PC-9 (cell line): ENCODE measurements at places on chromosomes 1 and 21. TPM values are rescaled to one million over a fixed set of nuclear protein-coding genes. Genes with fewer than 3 reads are reported as not detected.
A peak's percentile ranks its signal among the peaks of the same experiment; 100 is the strongest.

GRCh38 chr1:115832651-115833050 lies 8.3 kb downstream of the NHLH2 start:
- DNase-seq, result no peak

DNA sequence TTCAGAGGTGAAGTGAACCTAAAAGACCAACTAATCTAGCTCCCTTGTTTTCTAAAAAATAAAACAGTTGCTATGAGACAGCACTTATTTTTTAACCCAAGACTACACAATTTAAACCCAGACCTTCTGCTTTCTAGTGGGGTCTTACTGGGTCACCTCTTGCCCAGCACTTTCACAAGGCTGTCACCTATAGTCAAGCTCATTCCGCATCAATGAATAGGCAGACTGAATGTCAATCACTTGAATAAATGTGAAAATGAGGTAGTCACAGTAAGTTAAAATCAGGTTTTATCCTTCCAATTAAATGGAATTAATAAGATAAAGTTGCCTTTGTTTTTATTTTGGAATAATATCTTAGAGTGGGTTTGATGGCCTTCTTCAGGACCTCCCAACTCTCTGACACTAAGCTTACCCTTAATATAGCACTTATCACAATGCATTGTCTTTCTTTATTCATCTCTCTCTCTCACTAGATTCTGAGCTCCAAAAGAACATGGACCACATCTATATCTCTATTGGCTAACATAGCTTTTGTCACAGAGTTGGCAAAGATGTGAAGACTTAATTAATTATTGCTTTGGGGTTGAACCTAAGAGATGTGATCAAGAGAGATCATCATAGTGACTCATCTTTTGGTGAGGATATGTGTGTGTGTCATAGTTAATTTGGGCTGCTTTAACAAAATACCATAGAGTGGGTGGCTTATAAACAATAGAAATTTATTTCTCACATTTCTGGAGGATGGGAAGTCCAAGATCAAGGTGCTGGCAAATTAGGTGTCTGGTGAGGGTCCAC lies 248.7 kb upstream of the DAB1 start:
- no peak for DNase-seq

DNA sequence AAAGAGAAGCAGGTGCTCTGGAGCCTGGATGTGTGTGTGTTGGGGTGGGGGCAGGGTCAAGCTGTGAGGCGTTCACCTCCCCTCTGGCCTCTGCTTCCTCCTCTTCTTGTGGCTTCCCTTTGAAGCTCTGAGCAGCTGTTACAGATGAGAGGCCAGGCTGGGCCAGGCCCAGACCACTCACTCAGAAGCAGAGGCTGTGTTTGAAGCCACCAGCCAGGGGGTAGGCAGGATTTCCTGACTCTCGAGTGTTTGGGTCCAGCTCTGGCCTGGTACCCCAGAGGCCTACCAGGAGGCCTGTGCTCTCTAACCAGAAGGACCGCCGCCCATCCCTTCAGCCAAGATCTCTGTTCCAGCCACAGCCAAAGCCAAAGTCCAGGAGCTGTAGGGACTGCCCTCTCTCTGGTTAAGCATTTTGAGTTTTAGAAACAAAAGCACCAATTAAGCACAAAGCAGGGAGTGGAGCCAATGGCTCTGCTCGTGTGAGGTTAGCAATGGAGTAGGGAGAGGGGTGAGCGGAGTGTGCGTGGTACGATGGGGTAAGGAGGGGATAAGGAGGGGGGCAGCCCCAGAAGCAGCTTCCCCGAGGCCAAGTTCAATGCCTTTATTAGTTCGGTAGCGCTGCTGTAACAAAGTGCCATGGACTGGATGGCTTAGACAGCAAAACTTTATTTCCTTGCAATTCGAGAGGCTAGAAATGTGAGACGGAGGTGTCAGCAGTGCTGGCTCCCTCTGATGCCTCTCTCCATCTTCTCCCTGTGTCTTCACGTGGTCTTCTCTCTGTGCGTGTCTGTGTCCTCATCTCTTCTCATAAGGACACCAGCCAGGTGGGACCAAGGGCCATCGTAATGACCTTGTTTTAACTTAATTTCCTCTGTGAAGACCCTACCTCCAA lies 20.5 kb downstream of the RCSD1 start:
- no peak for DNase-seq

DNA sequence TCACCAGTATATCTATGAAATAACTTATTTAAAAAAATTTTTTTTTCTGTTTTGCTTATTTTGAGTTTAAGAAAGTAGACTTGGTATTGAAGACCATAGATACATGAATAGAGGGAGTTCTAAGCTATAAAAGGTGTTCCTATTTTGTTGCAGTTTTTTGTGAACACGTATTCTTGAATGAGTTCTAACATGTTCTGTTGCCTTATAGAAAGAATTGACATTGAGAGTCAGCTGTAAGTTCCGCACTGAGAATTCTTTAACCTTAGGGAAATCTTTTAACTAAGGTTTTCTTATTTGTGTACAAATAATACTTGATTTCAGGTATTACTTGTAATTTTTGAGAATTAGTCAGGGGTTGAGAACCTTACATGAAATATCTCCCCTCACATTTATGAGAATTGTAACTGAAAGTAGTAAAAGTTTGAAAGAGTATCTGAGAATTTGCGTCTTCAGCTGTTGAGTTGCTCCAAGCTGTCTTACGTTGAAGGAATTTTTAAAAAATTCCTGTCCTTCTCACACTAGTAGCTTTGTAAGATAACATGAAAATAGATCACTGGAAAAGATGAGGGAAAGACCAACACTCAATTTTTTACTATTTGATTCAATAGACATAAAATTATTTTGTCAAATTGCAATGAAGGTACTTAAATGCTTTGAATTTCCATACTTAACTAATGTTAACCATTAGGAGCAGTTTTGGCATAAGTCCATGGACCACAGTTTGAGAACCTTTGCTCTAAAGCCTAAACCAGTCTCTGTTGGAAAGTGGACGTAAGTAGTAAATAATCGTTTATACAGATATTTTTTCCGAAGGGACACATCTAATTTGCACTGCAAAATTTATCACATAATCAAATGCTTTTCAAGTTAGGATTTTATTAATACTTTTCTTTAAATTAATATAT lies 3.8 kb downstream of the DR1 start:
- no peak for DNase-seq

GRCh38 chr1:184297244-184297750 lies 89.5 kb upstream of the C1orf21 start:
- DNase-seq, result no peak

- no peak for DNase-seq
Observed at GRCh38 chr1:170200621-170201397, 55.0 kb downstream of the NTMT2 start.

DNA sequence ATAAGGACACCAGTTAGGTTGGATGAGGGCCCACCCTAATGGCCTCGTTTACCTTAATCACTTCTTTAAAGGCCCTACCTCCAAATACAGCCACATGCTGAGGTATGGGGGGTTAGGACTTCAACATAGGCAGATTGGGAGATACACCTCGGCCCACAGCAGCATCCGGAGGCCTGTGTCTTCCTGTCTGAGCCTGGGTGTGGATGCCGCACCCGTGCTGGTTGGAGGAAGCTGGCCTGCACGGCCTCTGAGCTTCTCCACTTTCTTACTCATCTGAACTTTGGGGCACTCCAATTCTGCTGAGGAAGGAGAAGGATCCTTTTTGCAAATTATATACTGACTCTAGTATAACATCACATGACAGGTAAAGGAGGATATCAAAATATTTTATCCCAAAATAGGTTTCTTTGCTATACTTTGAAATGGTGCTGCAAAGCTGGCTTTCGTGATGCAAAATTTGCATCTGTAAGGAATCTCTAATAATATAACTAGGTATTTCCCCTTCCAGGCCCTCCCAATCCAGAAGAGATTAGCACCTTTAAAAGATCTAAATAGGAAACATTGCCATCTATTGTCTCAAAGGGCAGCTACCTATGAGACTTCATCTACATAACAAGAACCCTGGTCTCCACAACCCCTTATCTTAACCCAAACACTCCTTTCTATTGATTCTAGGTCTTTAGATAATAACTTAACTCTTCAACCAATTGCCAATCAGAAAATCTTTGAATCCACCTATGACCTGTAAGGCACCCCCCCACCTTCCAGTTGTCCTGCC lies 247.6 kb downstream of the KCNJ6 start:
- no peak for DNase-seq

DNA sequence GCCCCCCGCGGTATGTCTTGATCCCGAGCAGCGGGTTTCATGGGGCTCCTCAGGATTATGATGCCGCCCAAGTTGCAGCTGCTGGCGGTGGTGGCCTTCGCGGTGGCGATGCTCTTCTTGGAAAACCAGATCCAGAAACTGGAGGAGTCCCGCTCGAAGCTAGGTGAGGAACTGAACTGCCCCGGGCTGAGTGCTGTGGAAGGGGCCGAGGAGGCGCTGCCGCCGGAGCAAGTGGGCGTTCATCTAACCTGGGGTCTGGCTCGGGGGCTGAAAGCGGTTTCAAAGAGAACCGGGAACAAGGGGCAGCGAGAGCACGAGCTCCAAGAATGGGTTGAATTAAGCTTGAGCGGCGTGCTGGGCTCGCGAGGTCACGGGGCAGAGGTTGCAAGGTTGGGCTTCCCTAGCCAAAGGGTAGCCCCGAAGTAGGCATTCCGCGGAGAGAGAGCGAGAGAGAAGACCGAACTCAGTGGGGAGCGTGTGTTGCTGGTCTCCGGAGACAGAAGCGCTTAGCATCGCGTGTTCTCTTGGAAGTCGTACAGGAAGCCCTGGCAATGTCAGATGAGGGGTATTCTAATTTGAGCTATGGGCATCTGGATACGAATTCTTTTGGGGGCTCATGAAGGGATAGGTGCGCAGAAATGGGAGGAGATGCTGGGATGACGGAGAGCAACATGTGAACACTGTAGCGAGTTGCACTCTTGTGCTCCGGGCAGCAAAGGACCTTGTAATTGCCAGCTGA lies 732 bp downstream of the HS2ST1 start:
- DNase-seq, result peak; percentile 58

DNA sequence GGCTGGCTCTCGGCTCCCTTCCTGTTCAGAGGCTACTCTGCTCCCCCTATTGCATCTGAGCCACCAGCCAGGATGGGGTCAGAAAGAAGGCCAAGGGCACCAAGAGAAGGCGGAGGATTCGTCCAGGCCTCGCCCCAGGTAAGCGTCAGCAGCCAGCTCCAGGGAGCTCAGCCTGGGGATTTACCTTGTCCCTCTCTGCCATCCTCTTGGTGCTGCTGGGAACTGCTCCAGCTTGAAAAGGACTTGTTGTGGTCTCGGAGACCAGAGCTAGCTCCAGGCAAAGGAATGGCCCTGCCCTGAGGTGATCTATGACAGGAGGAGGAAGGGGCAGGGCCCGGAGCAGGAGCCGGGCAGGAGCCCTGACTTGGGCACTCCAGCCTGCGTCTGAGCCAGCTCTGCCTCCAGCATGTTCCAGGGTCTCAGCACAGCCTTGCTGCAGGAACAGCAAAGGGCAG lies 113.7 kb upstream of the IFFO2 start:
- no peak for DNase-seq

DNA sequence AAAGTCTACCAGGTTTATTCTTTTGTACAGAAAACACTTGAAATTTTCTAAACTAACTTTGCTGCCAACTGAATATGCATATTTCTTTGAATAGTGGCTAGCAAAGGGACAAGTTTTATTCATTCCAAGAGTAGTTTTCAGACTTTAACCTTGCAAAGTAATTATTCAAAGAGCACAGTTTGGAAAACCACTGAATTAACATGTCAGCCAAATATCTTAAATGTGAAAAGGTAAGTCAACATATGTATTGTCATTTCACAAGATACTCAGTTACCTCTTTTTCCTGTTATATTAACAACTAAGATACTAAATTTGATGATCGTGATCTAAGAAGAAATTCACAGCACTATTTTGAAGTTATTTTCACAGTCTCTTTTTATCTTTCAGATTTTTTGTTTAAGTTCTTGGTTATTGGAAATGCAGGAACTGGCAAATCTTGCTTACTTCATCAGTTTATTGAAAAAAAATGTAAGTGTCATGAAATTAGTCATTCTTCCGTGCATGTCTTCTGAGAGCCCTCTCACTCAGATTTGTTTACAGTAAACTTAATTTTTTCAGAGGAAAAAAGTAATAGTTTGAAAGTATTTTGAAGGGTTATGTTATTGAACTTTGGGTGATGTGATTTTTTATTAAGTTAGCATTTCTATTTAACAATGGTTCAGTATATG lies 15.3 kb downstream of the RAB4A start:
- DNase-seq, result no peak

DNA sequence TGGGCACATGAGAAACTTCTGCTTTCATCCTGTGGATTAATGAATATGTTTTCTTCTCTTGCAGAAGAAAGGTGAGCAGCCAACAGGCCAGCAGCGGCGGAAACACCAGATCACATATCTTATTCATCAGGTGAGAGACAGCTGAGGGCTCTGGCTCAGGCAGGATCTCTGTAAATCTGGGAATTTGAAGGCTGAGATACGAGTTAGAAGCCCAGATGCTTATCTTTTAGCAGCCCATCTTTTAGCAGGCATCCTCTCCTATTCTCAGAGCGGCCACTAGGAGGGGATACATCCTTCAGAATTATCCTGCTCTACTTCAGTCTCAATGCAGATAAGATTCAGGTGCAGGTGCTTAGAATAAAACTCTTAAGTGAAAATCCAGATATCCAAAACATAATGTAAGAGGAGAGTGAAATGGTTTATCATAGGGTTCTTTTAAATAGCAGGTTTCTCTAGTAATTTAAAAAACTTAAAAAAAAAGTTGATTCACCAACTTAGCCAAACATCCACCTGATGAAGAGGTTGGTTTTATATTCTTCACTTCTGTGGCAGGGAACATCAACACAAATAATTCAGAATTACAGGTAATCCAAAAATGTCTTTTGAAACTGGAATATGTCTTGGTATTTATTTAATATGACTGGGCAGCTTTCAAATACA lies 19.3 kb downstream of the SH2D2A start:
- peak; percentile 54 for DNase-seq

DNA sequence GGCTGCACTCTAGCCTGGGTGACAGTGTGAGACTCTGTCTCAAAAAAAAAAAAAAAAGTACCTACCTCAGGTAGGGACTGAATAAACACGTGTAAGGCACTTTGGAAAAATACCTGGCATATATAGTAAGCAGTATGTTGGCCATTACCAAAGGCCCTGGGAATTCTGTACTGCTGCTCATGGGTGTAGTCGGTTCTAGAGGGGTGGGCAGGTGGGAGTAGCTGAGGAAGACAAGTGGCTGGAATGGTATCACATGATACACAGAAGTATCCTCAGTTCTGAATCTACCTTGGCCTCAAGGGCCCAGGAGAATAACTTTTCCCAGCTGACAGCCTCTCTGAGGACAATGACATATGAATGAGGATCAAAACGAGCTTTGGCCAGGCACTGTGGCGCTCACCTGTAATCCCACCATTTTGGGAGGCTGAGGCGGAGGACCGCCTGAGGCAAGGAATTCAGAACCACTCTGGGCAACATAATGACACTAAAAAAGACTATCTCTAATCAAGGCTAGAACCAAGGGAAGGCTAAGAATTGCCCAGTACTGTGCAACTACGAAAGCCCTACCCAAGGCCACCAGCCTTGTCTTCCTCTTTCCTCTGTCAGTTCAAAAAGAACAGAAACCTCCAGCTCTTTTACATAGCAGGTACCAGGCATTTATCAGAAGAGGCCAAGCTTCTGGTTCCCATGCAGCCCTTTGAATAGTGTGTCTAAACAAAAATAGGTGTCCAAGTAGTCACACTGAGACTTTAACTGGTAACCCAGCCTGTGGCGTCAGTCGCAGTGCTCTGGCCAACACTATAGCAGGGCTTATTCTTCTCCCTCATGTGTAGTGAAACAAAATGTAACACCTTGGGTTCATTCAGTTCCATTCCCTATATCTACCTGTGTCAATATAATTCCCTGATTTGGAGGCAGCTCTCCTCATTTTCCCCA lies 10.2 kb downstream of the MMACHC start:
- DNase-seq, result no peak

GRCh38 chr1:86648255-86648654 lies 56.1 kb upstream of the SH3GLB1 start:
- no peak for DNase-seq

ZNF326 gene
- 23.2 and 26.2 TPM in 2 replicates for total RNA-seq

FCMR gene
- 0.63 and 1.2 TPM in 2 replicates for total RNA-seq

FMN2 gene
- total RNA-seq, result not detected in 2 replicates
